Breast epithelium (tissue), 4 donors: ENCODE measurements at places on chromosomes 6 and 20. TPM values are rescaled to one million over a fixed set of nuclear protein-coding genes. Genes with fewer than 3 reads are reported as not detected.

GRCh38 chr6:139253656-139254055 lies 38.1 kb downstream of the TXLNB start:
- no peak for DNase-seq

DNA sequence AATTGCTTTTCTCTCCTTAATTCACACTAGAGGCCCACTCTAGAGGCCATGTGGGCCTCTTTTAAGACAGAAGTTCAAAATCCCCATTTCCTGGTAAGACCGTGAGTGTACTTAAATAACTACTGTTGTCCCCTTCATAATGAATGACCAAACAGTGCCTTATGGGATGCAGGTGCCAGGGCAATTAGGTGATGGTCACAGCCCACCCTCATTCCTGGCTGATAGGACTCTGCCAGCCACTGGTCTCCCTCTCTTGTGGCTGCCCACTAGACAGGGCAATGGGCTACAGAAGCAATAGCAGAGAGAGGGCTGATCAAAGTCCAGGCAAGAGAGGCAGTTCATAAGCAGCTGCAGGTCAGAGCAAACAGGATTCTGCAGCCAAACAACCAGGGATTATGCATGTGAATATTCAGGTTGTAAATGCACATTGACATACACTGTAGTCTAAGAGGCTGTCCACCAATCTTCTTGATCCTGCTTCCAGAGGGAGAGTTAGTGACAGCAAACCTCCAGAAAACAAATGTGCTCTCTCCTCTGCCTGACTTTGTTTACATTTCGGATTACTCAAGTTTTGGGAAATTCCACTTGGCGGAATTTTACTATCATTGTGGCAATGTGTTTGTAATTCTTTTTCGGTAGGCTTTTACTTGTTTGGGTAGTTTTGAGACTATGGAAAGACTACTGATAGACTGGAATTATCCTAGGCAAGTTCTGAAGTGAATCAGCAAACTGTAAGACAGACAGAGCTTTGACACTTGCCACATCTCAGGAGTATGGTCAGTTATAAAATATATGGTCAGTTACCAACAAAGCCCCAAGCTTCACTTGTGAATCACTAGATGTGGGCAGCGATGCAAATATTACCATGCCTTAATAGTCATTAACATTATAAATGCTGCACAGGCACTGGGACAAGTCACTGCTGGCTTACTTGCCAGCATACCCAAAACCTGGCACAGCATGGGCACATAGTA lies 12.8 kb downstream of the PTPRK start:
- no peak for DNase-seq

DNA sequence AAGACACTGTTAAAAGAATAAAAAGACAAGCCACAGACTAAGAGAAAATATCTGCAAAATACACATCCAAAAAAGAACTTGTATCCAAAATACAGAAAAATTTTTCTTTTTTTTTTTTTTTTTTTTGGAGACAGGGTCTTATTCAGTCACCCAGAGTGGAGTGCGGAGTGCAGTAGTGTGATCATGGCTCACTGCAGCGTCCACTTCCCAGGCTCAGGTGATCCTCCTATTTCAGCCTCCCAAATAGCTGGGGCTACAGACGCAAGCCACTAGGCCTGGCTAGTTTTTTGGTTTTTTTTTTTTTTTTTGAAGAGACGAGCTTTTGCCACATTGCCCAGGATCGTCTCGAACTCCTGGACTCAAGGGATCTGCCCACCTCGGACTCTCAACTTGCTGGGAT lies 3.1 kb downstream of the ZUP1 start:
- DNase-seq = no peak

- DNase-seq = peak; percentile 17
Observed at GRCh38 chr20:1327827-1328679, 886 bp downstream of the SDCBP2 start.

The RNF144B gene
- total RNA-seq = 37.0 TPM

The ARMC2 gene
- 7.9 TPM for total RNA-seq

The RCAN2 gene
- 14.9 TPM for total RNA-seq

The BNIP5 gene
- under 0.01 TPM for total RNA-seq

DNA sequence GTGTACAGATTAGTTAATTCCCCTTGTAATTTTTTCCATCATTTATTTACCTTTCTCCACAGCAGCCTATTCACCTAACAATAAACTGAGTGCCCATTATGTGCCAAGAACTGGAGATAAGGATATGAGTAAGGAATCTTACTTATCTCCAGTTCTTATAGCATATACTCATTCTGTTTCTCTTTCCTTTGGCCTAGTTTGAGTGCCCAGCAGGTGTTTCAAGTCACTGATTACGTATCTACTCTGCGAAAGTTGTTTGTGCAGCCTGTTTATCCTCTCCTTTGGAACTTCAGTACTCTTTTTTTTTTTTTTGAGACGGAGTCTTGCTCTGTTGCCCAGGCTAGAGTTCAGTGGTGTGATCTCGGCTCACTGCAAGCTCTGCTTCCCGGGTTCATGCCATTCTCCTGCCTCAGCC lies 17.3 kb upstream of the POU5F1 start:
- no peak for DNase-seq

GRCh38 chr20:43188234-43188653 lies 1.5 kb downstream of the PTPRT start:
- no peak for DNase-seq

The PLEKHG1 gene
- total RNA-seq = 40.2 TPM

DNA sequence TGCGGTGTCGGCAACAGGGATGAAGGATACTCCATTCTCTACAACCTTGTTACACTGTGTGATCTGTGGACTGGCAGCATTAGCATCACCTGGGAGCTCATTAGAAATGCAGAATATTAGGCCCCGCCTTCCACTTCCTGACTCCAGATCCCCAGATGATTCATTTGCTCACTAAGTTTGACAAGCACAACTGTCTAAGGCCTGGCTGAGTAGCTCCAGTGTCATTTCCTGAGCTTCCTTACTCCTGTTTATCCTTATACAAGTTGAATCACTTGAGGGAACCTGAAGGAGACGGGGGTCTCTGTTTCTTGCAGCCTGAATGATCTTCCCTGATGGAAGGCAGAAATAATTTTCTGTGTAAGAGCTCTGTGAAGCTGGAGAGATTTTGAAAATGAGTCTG lies 32.7 kb upstream of the PROKR2 start:
- no peak for DNase-seq

DNA sequence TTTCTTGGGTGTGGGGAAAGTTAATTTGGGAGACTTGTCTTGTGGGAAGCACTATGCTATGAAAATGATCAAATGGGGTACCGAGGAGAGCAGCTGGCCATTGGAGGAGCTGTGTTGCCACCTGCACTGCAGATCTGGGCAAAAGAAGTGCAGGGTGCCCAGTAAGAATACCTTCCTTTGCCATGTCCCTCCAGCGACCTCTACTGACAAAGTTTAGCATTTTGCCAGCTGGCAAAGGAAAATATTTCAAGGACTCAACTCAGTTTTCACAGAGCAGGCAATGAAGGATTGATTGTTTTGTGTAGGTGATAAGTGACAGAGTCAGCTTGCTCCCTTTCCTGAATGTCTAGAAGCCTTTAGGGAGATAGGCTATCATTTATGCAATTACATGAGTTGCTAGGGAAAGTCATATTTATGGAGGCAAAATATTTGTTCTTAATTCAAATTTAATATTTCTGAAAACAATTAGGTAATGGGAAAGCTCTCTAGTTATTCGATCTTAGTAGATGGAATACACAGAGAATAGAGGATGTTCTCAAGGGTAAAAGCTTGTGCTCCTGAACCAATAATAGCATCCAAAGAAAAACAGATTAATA lies 118.4 kb downstream of the FARS2 start:
- DNase-seq = no peak

GRCh38 chr6:126054802-126055201 lies 68.5 kb downstream of the TRMT11 start:
- no peak for DNase-seq

DNA sequence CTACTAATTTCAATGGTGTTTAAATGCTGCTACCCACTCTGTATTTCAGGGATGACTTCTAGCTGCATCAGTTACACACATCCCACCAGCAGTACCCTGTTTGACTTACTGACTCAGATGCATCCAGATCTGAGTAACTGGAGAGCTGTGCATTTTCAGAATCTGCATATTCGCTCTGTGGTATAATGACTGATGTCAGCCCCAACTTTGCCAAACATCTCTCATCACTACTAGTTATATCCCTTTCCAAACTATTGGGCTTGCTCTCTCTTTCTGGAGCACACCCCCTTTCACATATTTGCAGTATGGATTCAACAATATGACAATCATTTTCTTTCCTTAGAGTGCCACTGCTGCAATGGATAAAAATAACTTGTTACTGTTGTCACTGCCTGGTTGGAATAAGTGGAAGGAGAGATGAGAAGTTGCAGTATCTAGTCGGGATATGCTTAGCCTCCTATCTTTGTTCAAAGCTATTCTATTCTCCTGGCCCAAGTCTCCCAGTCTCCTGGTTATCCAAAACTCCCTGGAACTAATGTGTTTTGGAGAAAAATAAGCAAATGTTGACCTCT lies 3.3 kb upstream of the RSPO3 start:
- DNase-seq = no peak

DNA sequence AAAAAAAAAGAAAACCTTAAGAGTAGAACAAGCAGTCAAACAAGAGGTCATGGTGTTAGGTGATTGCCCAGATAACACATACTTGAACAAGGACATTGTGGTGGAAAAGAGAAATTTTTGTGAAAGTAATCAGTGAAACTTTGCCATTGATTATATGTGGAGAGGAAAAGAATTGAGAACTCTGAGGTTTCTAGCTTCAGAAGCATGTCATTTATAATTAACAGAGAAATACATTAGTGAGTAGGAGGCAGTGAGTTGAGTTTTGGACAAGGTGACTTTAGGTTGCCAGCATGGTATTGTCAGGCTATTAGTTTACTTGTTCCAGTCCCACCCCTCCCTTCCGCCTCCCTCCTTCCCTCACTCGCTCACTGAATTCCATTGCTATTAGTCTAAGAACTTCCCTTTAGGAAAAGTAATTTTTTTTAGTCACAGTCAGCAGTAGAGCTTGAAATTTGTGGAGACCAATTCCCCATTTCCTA lies 17.2 kb downstream of the TAB2 start:
- no peak for DNase-seq

GRCh38 chr6:78832091-78832808 lies 35.1 kb upstream of the IRAK1BP1 start:
- DNase-seq = no peak

- no peak for DNase-seq
Observed at GRCh38 chr20:15364781-15365180, 1027.4 kb upstream of the FLRT3 start.

- no peak for DNase-seq
Observed at GRCh38 chr6:68013780-68014515, 621.1 kb upstream of the ADGRB3 start.

- no peak for DNase-seq
Observed at GRCh38 chr20:17557675-17558006, 12.2 kb upstream of the DSTN start.

The MOXD1 gene
- total RNA-seq = 2.9 TPM

DNA sequence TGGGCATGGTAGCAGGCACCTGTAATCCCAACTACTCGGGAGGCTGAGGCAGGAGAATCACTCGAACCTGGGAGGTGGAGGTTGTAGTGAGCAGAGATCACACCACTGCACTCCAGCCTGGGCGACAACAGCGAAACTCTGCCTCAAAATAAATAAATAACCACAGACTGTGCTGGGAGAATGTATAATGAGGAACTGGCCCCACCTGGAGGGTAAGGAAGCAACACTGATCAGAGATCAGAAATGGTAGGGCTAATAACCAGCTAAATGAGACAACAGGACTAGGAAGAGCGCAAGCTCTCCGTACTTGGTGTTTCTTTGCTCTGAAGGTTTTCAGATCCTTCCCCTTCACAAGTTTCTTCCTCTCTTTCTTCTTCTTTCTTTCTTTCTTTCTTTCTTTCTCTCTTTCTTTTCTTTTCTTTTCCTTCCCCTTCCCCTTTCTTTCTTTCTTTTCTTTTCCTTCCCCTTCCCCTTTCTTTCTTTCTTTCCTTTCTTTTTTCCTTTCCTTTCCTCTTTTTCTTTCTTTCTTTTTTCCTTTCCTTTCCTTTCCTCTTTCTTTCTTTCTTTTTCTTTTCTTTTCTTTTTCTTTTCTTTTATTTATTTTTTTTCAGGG lies 14.6 kb downstream of the CCM2L start:
- no peak for DNase-seq

The LRRC73 gene
- total RNA-seq = 0.29 TPM

DNA sequence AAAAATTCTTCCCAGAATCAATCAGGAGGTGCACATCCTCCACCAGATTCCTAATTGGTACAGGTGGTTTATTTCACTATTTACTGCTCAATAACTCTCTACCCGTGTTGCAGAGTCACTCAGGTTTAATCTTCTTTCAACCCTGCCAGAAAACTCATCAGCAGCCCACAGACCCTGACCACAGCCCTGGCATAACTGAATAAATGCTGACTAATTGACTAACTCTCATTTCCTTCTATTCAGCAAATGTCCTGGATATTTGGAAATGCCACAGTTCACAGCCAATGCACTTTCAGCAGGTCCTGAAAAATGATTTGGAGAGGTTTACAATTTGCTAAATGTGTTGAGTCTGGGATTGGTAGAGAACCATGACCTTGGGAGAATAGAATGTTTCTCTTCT lies 62.3 kb downstream of the TRMT6 start:
- no peak for DNase-seq

GRCh38 chr20:59042796-59043631 lies 428 bp upstream of the PRELID3B start:
- peak; percentile 89 for DNase-seq

GRCh38 chr20:19512886-19513677 lies 245.0 kb upstream of the RIN2 start:
- no peak for DNase-seq

DNA sequence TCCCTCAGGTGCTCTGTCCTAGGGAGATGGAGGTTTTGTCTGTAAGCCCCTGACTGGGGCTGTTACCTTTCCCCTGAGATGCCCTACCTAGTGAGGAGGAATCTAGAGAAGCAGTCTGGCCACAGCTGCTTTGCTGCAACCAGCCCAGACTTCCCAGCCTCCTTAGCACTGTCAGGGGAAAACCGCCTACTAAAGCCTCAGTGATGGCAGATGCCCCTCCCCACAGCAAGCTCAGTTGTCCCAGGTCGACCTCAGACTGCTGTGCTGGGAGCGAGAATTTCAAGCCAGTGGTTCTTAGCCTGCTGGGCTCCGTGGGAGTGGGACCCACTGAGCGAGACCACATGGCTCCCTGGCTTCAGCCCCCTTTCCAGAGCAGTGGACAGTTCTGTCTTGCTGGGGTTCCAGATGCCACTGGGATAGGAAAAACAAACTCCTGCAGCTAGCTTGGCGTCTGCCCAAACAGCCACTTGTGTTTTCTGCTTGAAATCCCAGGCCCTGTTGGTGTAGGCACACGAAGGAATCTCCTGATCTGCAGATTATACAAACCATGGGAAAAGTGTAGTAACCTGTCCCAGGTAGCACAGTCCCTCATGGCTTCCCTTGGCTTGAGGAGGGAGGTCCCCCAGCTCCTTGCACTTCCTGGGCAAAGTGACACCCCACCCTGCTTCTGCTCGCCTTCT lies 146.4 kb upstream of the PROKR2 start:
- DNase-seq = no peak

GRCh38 chr6:159914565-159914923 lies 23.8 kb downstream of the MAS1 start:
- no peak for DNase-seq

The CENPB gene
- total RNA-seq = 69.8 TPM

The GABRR1 gene
- not detected for total RNA-seq
